ENCODE measurements at places on chromosomes 11 and 22.

GRCh38 chr11:65786008-65786785 lies 666 bp upstream of the OVOL1 start:
- DNase-seq: no peak

DNA sequence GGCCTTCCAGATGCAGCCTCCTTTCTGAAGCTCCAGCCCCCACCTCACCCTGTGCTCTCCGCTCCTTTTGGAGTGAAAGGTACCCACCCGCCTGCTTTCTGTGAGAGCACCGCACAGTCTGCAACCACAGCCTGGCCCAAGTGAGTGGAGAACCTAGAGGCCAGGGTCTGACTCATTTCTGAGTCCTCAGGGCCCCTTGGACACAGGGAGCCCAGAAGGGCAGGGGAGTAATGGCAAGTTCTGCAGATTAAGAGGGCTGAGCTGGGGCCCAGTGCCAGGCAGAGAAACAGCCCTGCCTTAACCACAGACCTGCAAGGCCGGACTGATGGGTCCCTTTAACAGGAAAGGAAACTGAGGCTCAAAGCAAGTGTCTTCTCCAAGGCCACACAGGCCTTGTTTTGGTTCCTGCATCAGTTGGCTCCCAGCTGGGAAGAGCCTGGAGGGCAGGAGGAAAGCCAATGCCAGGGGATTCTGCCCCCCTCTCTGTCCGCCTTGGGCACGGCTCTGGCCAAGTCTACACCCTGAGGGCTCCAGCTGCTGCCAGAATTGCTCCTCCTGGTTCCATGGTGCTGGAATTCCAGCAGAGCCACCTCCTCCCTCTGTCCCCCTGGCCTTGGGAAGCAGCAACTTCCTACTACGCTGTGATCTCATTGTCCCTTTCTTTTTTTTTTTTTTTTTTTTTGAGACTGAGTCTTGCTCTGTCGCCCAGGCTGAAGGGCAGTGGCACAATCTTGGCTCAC lies 55.1 kb downstream of the CYTH4 start:
- no peak for DNase-seq

DNA sequence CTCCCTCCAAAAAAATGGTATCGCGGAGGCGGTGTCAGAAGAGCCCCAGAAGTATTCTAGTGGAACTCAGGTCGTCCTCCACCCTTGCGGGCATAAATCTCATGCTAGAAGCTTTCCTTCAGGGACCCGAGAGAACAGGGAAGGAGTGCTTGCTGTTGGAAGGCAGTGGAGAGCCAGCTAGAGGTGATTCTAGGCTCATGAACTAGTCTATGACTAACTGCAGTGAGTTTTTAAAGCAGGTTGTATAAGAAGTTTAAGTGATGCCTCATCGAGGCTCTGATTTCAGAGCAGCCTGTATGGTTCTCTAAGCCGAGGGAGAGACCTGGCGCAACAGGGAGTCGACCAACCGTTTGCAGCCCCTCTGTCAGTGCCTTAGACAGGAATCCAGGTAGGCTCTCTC lies 85.7 kb downstream of the TBC1D22A start:
- no peak for DNase-seq

DNA sequence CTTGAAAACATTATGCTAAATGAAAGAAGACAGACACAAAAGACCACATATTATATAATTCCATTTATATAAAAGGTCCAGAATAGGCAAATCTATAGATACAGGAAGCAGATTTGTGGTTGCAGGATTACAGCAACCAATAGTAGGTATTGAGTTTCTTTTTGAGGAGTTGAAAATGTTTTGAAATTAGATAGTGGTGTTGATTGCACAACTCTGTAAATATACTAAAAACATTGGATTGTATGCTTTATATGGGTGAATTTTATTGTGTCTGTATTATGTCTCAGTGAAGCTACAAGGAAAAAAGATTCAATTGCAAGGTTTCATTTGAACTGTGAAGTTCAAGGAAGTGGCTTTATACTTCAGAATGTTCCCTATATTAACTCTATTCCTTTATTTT lies 3.0 kb upstream of the RRAS2 start:
- no peak for DNase-seq

GRCh38 chr11:130728185-130729180 lies 187.8 kb downstream of the SNX19 start:
- DNase-seq: no peak

DNA sequence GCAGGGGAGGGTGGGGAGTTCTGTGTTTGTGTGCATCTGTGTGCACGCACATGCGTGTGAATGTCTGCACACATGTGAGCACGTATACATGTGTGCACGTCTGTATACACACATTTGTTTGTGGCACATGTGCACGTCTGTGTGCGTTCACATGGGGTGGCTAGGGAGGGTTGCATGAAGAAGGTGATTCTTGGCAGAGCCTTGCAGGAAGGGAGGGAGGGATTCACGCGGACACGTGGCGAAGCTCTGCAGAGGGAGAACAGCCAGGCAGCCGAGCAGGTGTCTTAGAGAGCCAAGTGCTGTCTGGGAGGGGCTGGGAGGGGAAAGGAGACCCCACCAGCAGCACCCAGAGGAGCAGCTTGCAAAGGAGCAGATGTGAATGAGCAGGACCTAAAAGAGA lies 372.1 kb downstream of the BRD1 start:
- DNase-seq: no peak

DNA sequence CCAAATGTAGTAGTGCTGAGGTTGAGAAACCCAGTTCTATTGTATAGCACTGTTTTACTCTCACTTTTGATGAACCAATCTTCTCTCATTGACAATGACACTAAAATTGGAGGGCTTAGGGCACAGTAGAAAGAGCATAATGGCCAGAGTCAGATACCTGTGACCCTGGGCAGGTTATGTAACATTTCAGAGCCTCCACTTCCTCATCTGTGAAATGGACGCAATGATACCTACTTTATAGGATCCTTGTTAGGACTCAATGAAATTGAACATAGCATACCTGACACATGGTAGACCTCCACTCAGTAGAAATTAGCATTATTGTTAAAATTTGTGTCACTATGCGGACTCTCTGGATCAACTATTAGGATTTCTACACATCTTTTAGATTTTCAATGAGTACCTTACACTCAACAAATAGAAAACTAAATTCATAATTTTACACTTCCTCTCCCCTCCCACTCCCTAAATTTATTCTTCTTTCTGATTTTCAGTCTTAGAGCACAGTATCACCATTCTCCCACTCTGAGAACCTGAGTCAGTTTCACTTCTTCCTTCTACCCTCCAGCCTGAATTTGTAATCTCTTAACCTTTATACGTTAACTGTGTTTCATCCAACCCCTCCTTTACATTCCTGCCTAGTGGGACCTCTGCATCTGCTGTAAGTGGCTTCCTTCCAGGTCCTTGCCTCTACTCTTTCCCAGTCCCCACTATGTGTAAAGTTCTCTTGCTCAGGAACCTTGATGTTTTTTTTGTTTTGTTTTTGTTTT lies 78.3 kb downstream of the MICAL2 start:
- DNase-seq: no peak

DNA sequence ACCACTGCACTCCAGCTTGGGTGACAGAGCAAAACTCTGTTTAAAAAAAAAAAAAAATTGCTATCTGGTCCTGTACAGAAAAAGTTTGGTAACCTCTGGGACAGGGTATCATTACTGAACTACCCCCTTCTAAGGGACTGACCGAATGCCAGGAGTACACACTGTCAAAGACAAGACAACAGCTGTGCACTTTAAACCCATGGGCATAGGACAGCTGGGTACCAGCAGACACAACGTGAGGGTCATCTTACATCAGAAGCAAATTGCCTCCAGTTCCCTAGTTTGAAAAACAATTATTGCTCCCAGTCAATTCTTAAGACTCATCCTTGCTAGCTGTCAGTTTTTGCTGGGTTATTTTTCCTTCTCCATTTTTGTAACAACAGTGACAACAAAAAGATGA lies 17.8 kb downstream of the CD59 start:
- DNase-seq: no peak

- peak; percentile 65 for DNase-seq
Observed at GRCh38 chr11:65479184-65480145, 19.4 kb upstream of the MALAT1 start.

DNA sequence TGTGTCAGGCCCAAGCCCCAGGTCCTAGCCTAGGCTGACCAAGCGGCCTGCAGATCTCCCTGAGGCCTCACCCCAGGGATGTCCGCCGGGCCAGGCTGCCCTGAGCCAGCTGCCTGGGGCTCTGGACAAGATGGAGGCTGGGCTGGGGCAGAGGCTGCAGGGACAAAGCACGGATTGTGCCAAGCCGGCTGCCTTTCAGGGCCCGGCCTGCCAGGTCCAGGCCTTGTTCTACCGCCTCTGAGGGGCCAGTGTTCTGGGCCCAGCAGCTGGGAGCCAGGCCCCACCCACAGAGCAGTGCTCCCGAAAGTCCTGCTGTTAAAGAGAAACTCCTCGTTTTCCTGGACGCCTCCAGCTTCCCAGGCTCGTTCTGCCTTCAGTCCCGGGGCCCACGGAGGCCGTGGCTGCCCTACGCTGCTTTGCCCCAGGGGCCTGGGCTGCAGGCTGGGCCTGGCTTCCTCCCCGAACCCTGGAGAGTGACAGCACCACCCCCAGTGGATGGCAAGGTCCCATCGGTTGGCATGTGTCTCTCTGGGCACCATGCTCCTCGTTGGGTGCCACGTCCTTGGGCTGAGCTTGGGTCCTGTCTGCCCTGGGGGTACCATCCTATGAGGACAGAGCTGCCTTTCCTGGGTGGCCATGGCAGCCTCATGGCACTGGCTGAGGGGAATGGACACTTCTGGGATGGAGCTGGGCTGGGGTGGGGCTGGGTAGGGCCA lies 7.6 kb downstream of the BRSK2 start:
- peak; percentile 97 for DNase-seq

- DNase-seq: no peak
Observed at GRCh38 chr11:26571861-26572654, at the start of gene MUC15. Gene MUC15 (minus strand): TSS chr11:26572263. CDS start chr11:26567094, 5,169 bp downstream.

GRCh38 chr11:122723106-122723505 lies 67.6 kb downstream of the UBASH3B start:
- DNase-seq: no peak

GRCh38 chr11:100638648-100639047 lies 48.4 kb upstream of the ARHGAP42 start:
- no peak for DNase-seq

Data from amygdala (tissue), 56 donors.